Activated CD4-positive, alpha-beta T cell treated with anti-CD3 and anti-CD28 coated beads for 1 hour (primary cell): ENCODE measurements at places on chromosomes 16 and 17.

GRCh38 chr16:57600048-57600835 is 28.2 kb upstream of the ADGRG1 start:
- DNase-seq: no peak

DNA sequence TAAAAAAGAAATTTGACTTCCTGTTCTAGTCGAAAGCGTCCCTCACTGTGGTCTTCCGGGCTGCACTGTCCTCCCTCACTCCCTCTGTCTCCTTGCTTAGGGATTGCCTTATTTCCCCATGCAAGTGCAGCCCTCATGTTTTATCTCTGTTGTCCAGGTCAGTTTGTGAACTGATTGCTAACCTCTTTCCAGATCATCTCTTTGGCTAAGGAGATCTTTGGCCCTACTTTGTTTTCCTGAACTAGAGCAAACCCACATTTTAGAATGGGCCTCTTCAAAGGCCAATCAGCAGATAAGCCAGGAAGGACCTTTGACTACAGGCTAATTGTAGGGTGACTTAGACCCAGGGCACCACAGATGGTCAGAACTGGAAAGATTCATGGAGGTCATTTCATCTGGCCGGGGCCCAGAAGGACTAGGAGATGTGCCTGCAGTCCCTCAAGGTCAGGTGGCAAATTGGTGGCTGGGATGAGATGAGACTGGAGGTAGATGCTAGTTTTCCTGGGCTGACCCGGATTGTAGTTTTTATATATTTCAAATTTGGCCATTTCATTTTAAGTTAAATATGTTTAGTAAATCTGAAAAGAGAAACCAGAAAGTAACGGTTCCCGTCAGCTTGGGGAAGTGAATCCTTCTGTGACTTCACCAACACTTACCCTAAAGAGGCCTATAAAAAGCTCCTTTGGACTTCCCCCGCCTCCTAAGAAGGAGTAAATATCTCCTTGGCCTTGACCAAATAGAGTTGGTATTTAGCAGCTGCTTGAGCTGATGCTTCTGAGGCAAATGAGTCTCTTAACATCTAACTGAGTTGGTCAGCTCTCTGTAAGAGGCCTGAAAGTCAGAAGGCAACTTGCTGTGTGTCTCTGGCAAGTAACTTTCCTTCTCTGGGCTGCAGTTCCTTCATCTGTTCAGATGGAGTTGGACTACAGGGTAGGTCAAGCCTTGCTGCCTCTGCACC is 6.2 kb upstream of the SLC25A19 start:
- no peak for DNase-seq

DNA sequence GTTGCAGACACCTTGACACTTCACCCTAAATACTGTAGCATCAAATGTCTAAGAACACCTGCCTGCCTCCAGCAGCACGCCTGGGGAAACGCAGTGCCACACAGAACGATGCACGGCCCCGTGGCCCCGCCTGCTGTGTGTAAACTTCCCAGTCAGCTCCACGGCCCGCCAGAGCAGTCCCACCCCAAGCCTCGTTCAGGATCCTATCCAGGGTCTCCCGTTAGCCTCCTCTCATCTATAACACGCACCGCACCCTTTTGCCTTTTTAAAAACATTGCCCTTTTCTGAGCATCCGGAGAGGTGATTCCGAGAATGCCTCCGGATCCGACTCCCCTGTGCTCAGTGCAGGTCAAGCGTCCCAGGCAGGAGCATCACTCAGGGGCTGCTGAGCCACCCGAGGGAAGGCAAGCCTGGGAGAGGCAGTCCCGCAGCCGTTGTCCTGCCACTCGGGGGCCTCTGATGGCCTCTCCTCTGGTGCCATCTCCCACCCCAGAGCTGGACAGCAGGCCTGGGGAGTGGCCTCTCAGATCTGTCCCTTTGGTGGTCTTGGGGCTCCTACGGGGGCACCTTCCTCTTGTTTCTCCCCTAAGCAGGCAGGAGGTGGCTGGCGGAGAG is 37.9 kb upstream of the SLC38A10 start:
- no peak for DNase-seq

- no peak for DNase-seq
Measured at GRCh38 chr17:77437017-77437416, 296.2 kb downstream of the SEC14L1 start.

DNA sequence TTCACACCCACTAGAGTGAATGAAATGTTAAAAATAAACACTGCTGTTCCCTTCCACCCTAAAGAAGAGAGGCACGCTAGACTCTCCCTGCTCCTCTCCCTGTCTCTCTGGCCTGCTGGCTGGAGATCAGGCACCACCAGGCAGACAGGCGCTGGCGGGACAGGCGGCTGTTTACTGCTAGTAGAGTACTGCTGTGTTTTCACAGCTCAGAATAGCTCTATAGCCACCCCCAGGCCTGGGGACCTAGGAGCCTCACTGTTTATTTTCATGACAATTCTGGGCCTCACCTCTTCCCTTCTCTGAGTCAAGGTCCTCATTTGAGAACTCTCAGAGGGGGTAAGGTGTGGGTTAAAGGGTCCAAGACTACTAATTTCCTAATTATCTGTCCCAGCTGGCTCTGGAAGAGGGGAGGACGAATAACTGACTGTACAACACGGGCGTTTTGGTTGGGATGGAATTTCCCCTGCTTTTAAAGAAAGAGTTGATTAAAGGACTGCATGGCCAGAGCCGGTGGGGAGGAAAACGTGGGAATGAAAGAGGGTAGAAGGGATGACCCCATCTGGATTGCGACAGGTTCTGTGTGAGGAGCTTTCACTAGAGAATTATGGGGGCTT is 9.0 kb upstream of the G6PC1 start:
- no peak for DNase-seq

DNA sequence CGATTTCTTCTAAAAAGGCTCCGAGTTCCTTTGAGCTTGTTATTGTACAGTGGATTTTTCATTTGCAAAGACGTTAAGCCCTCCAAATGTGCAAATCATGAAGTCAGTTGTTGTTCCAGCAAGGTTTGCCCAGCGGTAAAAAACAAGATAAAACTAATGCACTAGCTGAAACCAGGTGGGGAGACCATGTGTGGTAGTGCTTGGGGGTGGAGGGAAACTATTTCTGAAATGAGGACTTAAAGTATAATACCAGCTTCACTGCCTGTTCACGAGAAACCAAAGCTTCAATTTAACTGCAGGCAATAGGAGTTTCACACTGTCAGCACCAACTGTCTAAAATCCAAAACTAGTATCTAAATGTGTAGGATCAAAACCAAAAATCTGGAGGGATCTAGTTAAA is 22.3 kb downstream of the SMARCE1 start:
- no peak for DNase-seq

DNA sequence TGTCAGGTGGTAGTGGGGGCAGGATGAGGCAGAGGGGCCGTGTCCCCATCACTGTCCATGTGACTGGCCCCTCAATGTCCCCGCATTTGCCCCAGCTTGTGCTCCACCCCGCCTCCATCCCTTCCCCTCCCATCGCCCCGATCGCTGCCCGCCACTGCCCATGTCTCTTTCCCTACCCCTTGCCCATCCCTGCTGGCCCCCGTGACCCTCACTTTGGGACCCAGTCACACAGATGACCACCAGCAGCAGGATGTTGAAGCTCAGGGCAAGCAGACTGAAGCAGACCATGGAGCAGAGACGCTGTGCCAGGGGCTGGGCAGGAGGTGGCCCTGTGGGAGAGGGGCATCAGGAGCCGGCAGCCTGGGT is 6.1 kb downstream of the ASGR2 start:
- DNase-seq: no peak

- no peak for DNase-seq
Measured at GRCh38 chr16:78667675-78668074, 568.2 kb downstream of the WWOX start.

DNA sequence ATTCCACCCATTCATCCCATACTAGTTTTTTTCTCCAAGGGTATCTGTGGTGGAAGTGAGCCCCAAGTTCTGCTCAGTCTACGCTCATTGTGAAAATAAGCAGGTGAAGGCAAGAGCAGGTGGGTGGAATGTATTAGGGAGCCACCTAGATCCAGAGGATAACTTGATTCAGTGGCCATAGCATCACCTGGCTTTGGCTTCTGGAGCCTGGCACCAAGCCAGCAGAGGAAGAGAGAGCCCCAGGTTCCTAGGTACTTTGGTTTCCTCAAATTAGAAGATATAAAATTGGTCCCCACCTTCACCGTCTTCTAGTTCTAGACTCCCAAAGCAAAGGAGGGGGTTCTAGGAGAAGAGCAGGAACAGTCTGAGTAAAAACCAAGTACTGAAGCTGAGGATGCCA is 4.1 kb downstream of the FXR2 start:
- no peak for DNase-seq

DNA sequence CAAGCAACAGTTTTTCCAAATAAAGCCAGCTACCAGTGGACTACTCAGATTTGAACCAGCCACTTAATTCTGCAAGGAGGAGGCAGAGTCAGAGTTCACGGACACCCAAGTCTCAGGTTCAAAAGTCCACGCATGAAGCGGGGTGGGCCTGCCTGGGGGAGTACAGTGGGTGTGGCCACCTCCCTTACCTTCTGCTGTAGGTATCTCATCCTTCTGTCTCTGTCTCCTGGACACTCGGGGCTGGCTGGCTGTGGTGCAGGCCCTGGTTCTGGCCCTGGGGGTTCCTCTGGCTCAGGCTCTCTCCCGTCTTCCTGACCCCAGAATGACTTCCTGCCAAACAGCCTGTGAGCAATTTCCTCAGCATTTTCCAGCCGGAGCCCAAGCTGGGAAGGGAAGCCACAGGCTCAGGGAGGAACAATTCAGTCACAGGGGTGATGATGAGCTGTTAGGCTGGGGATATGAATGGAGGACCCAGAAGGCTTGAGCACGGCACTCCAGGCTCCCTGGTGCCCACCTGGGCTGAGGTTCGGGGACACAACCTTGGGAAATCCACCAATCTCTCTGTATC is 101.9 kb downstream of the LITAF start:
- no peak for DNase-seq
